ENCODE measurements at places on chromosomes 1 and 21.

GRCh38 chr1:18641005-18641941 lies 10.6 kb downstream of the PAX7 start:
- no peak for DNase-seq

- no peak for DNase-seq
Observed at GRCh38 chr1:246565751-246566127, 322 bp downstream of the TFB2M start.

- no peak for DNase-seq
Observed at GRCh38 chr1:202656057-202656456, 54.2 kb downstream of the SYT2 start.

DNA sequence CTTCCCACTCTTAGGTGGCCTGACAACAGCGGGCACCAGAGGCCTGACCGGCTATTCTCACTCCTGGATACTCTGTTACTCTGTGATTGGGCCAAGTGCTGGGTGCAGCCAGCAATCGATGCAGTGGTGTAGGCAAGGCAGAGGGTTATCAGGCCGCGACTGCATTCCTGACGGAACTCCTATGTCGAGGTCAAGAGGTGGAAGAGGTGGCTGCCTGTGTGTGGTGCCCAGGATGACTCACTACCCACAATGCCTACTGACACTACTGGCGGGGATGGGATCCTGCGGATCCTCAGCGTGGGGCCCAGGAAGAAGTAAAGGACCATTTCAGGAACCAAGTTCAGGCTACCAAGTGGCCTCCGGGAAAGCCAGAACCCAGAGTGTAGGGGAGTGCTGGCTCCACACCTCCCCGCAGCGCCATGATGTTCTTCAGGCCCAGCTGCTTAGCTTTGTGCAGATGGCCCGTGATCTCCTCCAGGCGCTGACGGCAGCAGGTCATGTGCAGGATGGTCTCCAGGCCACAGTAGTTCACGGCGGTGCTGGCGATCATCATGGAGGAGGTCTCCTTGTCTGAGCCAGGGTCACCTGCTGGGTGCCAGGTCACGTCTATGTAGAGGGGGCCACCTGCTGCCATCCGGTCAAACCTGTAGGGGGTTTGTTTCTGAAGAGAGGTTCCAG lies 4.9 kb downstream of the MTHFR start:
- DNase-seq, result no peak

DNA sequence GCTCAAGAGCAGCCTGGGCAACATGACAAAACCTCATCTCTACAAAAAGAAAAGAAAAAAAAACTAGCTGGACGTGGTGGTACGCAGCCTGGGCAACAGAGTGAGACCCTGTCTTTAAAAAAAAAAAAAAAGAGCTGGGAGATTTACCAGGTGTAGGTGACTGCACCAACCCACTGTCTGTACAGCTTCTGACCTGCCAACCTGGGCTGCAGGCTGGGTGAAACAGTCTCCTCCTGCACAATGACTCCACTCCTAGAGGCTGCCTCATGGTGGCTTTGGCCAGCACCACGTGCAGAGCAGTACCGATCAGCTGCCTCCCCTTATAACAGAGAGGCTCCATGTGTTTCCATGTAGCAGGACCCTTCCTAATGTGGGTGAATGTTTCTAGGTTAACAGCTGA lies 3.7 kb downstream of the MRTO4 start:
- DNase-seq, result no peak

GRCh38 chr1:58249737-58250586 lies 296.6 kb downstream of the OMA1 start:
- no peak for DNase-seq

DNA sequence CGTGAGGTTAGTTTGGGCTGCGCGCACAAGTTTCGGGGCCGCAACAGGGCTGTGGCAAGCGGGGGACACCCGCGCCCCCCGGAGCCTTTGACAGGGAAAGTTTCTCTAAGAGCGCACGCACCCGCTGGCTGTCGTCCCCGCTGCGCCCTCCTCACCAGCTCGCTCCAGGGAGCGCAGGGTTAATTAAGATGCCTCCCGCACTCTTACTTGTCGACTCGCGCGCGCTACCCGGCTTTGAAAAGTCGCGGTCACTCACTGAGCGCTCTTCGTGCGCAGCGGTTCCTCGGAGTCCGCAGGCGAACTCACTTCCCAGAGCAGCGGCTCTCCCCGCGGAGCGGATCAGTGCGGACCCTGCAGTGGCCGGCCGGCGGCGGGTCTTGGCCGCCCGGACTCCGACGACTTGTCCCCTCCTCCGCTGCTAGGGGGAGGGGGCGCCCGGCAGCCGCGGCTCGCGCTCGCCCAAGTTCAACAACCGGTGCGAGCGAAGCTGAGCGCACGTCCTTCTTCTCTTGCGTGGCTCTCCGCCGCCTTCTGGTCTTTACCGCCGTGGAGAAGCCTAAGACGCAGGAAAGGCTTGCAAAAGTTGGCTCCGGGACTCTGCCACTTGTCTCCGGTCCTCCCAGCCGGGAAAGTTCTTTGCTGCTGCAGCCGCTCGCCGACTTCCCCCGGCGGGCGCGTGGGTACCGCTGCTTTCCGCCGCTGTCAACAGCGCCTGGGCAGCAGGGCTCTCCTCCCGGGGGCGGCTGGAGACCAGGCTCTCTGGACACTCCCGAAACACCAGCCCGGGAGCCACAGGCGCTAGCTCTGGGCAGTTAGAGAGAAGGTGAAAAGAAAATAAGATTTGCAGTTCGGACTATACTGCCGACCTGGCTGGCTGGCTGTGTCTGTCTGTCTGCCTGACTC lies 506 bp downstream of the JUN start:
- peak; percentile 24 for DNase-seq

- DNase-seq, result no peak
Observed at GRCh38 chr1:182281541-182281940, 110.0 kb downstream of the GLUL start.

- DNase-seq, result no peak
Observed at GRCh38 chr1:167681024-167681423, 40.8 kb upstream of the MPZL1 start.

- DNase-seq, result peak; percentile 55
Observed at GRCh38 chr1:27416387-27417111, 24.1 kb downstream of the GPR3 start.

DNA sequence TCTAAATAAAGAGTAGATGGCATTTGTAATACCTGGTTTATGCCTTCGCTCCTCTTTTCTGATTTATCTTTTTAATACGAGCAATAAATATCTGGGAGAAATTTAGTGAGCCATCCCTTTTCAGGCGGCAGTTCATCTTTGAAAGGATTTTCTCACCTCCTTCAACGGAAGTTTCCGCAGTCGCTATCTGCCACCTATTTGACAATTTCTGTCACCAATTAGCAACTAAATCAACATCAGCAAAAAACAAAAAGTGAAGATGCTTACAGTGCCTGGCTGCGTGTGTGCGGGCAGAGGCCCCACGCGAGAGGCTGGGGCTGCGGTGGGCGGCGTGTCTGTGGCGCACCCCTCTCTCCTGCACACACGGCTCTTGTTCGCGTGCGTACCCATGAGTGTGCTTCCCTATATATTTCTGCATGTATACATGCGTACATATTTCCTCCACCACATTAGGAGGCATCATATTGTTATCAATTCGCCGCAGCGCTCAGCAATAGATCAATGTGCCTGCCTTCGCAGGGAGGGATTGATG lies 117.3 kb upstream of the BARHL2 start:
- DNase-seq, result no peak

- peak; percentile 46 for DNase-seq
Observed at GRCh38 chr1:226608699-226609505, 60.3 kb downstream of the STUM start.

GRCh38 chr21:26404288-26404687 lies 168.8 kb downstream of the CYYR1 start:
- no peak for DNase-seq

DNA sequence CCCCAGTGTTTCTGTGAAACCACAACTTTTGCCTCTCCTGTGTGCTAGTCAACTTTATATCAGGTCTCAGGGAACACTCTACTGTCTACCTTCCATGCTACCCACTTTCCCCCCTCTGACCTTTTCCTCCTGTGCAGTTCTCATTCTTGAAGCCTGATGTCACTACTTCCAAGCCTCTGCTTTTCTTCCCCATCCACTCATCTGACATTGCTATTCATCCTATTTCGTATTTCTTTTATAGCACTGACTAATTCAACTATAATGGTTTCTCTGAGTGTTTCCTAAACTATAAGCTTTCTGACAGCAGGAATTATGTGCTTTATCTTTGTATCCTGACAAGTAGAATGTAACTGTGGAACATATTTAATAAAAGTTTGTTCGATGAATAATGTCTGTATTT lies 18.2 kb upstream of the DPH5 start:
- no peak for DNase-seq

GRCh38 chr1:151680391-151680790 lies 36.2 kb downstream of the CELF3 start:
- no peak for DNase-seq

All from activated CD4-positive, alpha-beta T cell treated with anti-CD3 and anti-CD28 coated beads, Interleukin-2, amount 50 U/mL, for 24 hours (primary cell).